ENCODE measurements at places on chromosomes 1 and 21. TPM values are rescaled to one million over a fixed set of nuclear protein-coding genes. Genes with fewer than 3 reads are reported as not detected.

Gene ZNF648
- total RNA-seq = 0.07 TPM

Gene GPR37L1
- not detected for total RNA-seq

Gene KCNH1
- not detected for total RNA-seq

DNA sequence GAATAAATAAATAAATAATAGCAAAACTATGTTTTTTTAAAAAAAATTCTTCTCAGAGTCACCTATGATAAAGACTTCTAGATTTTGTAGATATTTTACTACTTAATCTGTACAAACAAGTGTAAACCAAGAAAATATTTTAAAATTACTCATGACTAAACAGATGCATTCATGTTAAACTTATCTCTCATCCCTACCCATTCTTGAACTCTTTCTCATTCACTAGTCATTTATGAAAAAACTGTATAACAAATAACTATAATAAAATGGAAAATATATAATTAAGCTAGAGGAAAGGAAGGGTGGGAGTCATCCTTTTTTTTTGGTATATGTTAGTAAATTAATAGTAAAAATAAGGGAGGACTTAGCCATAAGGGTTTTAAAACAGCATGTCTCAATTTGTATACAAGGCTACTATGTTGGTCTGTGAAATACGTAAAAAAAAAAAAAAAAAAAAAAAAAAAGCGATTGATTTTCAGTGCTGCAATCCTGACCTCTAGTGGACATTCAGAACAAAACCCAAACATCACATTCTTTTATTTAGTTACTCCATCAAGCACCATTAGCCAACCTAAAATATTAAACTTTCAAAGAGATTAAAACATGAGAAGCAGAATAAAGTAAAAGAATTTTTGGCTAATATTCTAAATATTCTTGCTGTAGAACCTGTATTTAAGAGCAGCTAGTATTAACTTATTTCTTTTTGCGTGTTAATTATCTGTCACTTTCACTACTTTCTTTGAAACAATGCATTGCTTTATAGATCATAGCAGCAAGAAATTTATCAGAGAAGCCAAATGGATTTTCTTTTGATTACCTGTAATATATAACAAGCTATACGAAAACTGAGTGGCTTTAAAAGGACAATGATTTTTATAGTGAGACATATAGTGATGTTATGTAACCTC is 255.8 kb upstream of the CACYBP start:
- DNase-seq = peak; percentile 28

DNA sequence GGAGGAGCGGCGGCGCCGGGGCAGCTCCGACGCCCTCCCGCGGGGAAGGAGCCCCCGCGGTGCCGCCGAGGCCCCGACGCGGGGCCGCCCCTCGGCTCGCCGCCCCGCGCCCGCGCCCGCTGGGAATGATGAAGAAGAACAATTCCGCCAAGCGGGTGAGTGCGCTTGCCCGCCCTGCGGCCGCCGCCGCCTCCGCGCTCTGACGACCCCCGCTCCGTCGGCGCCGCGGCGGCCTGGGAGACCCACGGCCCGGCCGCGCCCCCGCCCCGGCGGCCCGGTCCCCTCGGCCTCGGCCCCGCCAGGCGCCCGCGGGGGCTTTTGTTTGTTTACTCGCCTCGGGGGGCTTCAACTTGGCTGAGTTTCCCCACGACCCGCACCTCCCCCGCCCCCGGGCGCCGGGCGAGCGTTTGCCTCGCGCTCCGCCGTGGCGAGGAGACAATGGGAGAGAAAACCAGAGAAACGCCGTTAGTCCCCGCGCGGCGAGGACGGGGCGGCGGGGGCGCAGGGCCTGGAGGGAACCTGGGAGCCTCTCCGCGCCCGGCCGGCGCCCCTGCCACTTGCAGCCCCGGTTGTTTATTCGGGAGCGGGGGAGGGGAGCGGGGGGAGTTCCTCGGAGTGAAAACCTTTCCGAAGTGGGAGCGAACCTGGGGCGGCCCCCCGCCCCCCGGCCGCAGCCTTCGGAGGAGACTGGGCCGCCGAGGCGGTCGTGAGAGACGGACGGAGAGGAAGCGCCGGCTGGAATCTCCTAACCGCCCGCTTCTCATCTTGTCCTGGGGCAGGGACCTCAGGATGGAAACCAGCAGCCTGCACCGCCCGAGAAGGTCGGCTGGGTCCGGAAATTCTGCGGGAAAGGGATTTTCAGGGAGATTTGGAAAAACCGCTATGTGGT is 661 bp downstream of the PLEKHO1 start:
- peak; percentile 19 for DNase-seq

GRCh38 chr1:82110366-82111254 is 309.9 kb downstream of the ADGRL2 start:
- no peak for DNase-seq

DNA sequence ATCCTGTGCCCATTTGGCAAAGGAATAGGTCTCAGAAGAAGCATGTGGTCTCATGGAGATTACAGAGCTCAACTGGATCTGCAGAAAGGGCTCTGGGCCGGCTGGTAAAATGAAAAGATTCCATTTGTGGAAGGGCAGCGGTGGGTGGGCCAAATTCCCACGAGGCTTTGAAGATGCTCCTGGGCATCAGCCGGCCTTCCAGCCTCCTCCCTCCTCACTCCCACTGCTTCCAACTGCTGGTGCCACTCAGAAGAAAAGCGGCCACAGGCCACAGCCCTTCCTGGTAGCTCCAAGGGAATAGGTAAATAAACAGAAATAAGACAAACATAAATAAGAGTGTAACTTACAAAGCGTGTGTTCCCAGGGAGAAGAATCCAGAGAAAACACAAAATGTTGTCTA is 136.3 kb upstream of the SLC44A3 start:
- DNase-seq = no peak

DNA sequence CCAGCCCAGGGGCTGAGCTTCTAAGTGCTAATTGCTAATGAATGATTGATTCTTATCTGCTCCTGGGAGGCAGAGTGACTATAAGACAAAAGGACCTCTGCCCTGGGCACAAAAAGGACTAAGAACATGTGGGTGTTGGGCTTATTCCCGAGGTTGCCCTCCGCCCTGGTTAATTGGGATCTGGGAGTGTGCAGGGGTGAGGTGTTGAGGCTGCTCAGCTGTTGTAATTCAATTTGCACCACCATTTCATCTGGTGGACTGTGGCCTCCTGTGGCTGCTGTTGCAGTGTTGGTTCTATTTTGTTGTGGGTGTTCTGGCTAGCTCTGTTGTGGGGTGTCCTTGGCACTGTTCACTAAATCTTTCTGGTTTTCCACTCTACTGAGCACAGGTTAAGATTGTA is 13.3 kb downstream of the KNCN start:
- DNase-seq = no peak

Gene MEX3A
- 1.9 TPM for total RNA-seq

- DNase-seq = no peak
Observed at GRCh38 chr1:208045463-208046260, 134.7 kb upstream of the CD34 start.

DNA sequence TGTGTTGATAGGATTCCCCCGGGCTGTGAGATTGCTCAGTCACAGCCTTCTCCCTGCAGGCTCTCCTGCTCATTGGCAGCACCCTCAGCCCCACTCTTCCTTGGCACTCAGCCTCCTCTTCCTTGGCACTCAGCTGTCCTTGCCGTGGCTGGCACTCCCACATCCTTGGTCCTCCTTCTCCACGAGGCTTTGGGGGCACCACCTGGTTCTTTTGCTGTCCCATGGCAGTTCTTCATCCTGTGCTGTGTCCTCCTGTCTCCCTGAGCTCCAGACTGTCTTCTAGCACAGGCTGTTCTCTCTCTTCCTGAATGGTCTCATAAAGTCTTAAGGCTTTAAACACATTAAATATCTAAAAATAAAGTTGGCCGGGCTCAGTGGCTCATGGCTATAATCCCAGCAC is 27.0 kb downstream of the PKNOX1 start:
- no peak for DNase-seq

Gene CHIA
- not detected for total RNA-seq

DNA sequence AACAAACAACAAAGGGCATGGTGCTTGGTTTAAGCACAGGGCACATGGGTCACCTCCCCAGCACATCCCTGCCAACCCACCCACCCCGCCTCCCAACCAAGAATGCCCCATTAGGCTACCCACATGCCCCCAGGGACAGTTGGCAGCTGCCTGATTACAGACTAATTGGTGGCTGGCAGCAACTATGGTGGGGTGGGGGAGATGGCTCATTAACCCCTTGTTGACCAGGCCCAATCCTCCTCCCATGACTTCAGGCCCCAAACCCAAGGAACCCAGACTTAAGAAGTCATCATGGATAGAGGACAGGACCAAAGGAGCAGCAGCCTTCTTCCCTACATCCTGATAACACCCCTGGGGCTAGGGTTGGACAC is 1.3 kb downstream of the RIMS3 start:
- no peak for DNase-seq

GRCh38 chr1:60922304-60922703 is 160.1 kb upstream of the NFIA start:
- DNase-seq = no peak

DNA sequence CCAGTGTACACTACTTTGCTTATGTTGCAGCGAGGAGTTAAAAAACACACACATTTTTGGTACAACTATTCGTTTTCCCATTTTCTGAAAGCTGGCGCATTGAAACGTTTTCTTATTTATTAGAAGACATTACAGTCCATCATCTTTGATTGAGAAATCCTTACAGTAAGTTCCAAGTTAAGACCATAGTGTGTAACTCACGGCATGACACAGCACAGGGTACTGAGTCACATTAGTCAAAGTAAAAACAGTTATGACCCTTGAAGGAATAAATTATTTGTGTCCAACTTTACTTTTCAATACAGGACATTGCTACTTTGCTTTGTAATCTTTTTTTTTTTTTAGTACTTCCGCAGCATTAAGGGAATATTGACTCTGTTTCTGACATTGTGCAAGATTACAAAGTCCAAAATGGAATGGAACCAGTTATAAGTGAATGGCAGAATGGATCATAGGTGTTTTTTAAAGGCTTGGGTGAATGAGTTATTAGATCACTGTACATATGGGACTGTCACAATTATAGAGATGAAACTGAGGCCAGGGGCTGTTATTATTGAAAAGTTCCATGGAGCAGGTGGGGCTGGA is 11.7 kb downstream of the PTGFRN start:
- no peak for DNase-seq

DNA sequence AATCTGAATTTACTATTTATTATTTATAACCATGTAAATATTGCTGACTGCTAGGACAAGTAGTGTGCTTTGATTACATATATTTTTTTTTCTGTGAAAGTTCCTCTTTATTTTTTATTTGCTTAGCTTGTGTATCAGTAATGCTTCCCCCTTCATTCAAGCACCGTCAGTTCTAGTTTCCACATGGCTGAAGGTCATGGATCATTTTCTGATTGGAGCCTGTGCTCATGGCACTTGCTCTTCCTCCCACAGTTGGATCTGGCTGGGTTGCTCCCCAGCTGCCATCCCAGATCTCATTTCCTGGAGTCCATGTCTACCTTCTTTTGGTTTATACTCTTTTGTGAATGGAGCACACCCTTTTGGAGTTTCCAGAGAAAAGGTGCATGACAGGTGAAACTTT is 57.0 kb upstream of the IGSF5 start:
- no peak for DNase-seq

DNA sequence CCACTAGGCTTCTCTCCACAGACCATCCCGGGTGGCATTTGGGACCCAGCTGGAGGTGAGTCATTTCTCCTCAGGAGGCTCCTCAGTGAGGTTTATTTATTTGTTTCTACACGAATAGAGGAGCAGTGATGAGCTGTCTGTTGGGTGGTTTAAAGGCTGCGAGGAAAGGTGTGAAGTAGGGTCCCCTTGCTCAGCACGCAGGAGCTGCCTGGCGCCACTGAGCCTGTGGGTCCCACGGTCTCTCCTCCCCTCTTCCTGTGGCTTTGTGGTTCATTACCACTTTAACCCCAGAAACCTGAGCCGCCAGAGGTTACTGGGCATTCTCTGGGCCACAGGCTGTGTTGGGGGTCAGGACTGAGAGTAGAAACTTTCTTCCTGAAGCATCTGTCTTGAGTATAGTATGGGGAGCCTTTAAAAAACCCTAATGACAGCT is 39.9 kb downstream of the IL6R start:
- peak; percentile 46 for DNase-seq

Gene RBP7
- not detected for total RNA-seq

- no peak for DNase-seq
Observed at GRCh38 chr1:21005466-21006239, 171.0 kb downstream of the EIF4G3 start.

Gene PTGFR
- not detected for total RNA-seq

GRCh38 chr1:159826441-159827101 is at the start of gene SLAMF8:
Gene SLAMF8 (plus strand): TSS chr1:159826873. CDS start chr1:159826899, 26 bp downstream.
- no peak for DNase-seq

GRCh38 chr1:234701737-234702341 is 91.9 kb upstream of the IRF2BP2 start:
- DNase-seq = no peak

- peak; percentile 3 for DNase-seq
Observed at GRCh38 chr1:221729771-221730330, 12.0 kb downstream of the DUSP10 start.

DNA sequence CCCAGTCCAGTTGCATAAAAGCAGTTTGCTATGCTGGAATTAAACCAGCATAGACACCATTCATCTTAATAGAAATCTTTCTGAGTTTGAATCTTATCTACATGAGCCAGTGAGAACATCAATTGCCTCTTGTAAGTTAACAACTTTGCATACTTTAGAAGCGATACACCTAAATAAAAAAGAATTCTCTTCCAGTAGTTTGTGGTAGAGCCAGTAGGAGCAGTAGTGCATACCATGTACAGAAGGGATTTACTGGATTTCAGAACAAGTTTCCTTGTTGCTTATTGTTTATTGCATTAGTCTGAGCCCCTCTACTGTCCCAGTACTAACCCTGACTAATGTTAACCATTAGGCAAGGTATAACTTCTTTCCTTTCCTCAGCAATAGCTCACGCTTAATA is 313.1 kb downstream of the TGFB2 start:
- no peak for DNase-seq

GRCh38 chr1:114107474-114108435 is 45.9 kb downstream of the SYT6 start:
- DNase-seq = no peak

GRCh38 chr1:200379432-200379757 is 30.4 kb downstream of the ZNF281 start:
- DNase-seq = peak; percentile 88

Gene MYOG
- not detected for total RNA-seq
